Activated T-cell treated with anti-CD3 and anti-CD28 coated beads, Interleukin-2, amount 50 U/mL, for 4 hours (primary cell): ENCODE measurements at places on chromosomes 1 and 21.

DNA sequence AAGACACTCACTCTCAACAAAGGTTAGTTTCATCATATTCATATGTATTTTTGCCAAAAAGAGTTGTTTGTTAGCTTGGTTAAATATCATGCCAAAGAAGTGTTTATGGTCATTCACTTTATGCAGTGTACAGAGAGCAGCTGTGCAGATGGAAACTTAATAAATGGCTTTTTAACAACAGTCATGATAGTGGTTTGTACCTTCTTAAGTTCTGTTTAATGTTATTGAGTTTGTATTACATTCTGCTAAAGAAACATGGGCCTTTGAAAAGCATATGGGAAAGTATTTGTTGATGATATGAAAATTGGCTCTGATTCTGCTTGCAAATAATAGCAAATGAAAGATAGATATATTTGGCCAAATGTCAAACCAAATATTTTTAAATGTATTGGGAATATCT lies 607.3 kb downstream of the NCAM2 start:
- no peak for DNase-seq

DNA sequence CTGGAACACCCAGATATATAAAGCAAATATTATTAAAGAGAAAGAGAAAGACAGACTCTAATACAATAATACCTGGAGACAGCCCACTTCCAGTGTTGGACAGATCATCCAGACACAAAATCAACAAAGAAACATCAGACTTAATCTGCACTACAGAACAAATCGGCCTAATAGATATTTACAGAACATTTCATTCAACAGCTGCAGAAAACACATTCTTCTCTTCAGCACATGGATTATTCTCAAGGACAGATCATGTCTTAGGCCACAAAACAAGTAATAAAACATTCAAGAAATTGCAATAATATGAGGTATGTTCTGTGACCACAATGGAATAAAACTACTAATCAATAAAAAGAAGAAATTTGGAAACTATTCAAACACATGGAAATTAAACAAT lies 398.3 kb upstream of the DUSP10 start:
- no peak for DNase-seq

GRCh38 chr1:60488847-60489246 lies 415.3 kb upstream of the C1orf87 start:
- DNase-seq = no peak

- DNase-seq = no peak
Measured at GRCh38 chr1:65020774-65021173, 54.4 kb upstream of the JAK1 start.

- no peak for DNase-seq
Measured at GRCh38 chr1:95685081-95685480, 451.1 kb downstream of the RWDD3 start.

- DNase-seq = no peak
Measured at GRCh38 chr21:43585924-43586413, 73.3 kb downstream of the HSF2BP start.

GRCh38 chr1:57860325-57860724 lies 436.5 kb upstream of the DAB1 start:
- no peak for DNase-seq

DNA sequence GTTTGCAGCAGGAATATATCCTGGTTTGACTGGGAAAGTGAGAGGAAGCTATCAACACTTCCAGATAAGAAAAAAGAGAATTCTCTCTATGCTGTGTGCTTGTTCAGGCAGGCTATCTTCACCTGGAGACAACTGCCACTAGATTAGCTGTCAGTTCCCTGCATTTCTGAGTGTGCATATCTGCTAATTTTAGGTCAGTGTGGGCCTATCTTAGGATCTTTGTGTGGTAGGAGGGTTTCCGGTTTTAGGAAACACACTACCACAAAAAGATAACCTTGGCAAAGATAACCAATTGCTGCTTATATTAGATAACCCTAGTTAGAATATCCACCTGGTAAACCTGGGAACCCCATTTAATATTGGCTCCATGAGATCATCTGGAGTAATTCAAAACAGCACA lies 22.5 kb upstream of the GBP5 start:
- no peak for DNase-seq

DNA sequence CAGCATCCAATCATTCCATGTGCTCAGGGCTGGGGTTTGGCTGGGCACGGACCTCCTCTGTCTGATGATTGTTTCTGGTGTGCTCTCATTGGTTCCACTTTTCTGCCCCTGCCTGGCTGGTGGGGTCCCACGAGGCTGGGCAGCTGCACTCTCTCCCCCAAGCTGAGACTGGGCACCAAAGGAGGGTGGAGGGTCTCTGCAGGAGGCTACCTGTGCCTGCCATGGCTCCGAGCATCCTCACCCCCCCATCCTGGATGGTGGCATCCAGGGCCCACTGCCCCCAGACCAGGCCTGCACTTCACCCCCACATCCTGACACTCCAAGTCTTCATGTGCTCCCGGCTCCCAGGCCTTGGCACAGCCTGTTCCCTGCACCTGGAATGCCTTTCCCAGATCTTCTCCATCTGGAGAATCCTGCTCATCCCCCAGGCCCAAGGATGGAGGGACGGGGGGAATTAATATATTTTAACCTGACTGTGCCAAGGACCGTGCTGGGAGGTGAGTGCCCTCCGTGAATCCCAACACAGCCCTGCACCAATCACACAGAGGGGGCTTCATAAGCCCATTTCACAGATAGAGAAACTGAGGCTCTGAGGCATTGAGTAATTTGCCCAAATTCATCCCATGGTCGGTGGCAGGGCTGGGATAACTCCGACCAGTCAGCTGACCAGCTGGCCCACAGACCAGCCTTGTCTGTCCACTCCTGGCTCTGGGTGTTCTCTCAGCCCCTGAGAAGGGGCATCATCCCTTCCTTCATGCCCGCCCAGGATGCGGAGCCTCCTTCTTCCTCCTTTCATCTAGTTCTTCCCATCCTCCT lies 403.4 kb downstream of the MATN1 start:
- no peak for DNase-seq

GRCh38 chr1:160133990-160134770 lies 17.2 kb upstream of the ATP1A4 start:
- no peak for DNase-seq

DNA sequence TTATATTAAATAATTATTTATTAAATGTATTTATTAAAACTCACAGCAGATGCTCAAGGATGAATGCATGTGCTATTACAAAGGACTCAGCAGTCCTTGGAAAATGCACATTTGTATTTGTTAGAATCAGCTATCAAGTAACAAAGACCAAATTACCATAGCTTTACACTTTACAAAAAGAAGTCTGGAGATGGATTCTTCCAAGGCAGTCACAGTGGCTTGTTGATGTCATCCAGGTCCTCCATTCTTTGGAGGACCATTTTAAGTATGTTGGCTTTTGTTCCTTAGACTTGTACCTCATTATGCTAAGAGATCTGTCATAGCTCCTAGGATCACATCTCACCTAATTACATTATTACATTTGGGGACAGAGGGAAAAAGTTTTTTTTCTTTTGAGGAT lies 63.4 kb downstream of the NTMT2 start:
- no peak for DNase-seq

DNA sequence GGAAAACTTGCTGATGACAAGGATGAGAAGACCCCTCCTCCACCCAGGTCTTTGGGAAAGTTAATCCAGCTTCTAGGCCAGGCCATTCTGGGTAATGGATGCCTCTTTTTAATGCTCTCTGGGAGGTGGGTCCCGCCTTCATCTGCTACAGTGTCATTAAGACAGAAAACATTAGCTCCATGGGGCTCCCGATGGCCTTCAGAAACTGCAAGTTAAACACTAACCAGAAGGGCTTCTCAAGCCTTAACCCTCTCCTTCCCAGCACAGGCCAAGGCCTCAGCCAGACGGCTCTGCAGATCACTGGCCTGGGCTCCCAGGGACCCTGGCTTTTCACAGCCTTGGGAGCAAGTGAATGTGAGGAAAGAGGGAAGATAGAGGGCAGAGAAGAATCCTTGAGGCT lies 364.9 kb downstream of the MATN1 start:
- DNase-seq = no peak

DNA sequence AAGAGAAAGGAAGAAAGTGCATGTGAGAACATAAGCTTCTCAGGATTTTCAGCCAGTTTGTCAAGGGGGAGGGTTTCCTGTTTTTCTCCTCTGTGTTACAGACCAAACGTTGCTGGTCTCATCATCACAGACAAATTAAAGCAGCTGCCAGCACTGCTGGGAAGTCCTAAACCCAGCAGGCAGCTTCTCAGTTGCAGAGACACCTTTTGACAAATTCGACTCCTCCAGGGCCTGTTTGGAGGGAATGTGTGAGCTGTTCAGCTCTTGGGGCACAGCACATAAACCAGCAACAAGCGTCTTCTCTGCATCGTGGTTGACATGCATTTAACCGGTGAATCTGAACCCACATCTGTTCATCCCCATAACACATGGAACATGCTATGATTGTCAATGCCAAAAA lies 454.6 kb upstream of the RUNX1 start:
- no peak for DNase-seq

GRCh38 chr1:166960858-166961474 lies 14.4 kb downstream of the ILDR2 start:
- no peak for DNase-seq

- no peak for DNase-seq
Measured at GRCh38 chr1:186481303-186481888, 20.5 kb upstream of the PDC start.

- DNase-seq = no peak
Measured at GRCh38 chr1:153746174-153746573, 18.3 kb downstream of the INTS3 start.

DNA sequence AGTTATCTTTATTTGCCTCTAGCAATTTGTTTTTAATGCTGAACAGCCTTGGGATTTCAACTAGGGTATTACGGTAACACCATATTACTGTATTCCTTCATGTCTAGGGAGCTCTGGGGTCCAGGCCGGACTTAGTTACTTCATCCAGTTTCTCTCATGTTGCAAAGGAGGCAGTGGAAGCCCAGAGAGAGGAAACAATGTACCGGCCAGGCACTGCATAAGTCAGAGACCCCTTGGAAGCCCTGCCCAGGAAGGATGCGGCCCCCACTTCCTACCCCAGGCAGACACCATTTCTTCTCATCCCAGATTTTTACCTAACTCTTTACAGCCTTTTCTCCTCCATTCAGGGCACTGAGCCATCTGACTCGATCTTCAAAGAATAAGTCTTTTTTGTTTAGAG lies 32.5 kb downstream of the TRABD2B start:
- DNase-seq = no peak

- DNase-seq = no peak
Measured at GRCh38 chr1:185593271-185593670, 140.9 kb upstream of the HMCN1 start.

DNA sequence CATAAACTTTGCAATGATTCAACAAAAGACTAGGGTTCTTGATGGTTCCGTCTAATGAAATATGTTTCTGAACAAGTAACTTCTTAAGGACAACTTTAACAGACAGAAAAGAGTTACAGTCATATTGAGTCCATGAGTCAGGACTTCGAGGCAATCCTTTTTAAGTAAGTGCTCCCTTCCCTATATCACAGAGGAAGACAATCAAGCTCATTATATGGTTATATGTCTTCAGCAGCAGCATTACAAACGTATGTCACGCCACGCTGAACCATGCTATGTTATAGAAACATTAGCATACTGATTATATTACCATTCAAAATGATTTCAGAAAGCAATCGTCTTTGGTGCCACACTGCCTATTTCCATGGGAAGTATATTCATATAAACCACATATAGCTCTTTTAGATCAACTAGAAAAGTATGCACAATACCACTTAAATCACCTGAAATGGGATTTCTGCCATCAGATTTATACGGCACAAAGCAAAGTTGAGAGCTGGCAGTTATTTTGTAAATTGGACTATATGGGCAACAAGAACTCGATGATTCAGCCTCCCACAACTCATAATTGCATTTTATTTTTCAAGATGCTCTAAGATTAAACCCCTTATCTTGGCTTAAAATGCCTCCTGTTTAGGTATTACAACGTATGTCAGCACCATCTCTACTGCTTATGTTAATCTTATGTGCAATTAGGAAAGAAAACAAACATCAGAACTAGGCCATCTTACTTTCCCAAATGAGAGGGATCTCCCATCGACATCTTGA lies 111.3 kb upstream of the SAMSN1 start:
- no peak for DNase-seq

DNA sequence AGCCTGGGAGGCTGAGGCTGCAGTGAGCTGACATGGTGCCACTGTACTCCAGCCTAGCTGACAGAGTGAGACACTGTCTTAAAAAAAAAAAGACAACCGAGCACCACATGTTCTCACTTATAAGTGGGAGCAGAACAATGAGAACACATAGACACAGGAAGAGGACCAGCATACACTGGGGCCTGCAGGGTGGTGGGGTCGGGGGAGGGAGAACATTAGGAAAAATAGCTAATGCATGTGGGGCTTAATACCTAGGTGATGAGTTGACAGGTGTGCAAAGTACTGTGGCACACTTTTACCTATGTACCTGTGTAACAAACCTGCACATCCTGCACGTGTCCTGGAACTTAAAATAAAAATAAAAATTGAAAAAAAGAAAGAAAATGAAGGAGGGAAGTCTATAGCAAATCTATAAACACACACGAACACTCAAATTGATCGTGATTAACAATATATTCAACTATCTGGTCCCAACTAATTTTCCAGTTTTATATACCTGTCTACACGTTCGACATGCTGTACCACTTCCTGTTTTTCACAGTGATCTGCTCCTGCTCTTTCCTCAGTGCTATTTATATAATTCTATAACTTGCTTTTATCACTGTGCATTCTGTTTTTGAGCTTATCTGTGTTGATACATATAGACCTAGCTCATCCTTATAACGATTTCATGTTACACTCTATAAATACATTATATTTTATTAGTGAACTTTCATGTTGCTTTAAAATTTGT lies 27.2 kb downstream of the AK5 start:
- DNase-seq = no peak

- peak; percentile 73 for DNase-seq
Measured at GRCh38 chr1:167555971-167556714, 2.6 kb upstream of the CREG1 start.

- no peak for DNase-seq
Measured at GRCh38 chr21:44438531-44439210, 16.6 kb upstream of the LRRC3 start.

DNA sequence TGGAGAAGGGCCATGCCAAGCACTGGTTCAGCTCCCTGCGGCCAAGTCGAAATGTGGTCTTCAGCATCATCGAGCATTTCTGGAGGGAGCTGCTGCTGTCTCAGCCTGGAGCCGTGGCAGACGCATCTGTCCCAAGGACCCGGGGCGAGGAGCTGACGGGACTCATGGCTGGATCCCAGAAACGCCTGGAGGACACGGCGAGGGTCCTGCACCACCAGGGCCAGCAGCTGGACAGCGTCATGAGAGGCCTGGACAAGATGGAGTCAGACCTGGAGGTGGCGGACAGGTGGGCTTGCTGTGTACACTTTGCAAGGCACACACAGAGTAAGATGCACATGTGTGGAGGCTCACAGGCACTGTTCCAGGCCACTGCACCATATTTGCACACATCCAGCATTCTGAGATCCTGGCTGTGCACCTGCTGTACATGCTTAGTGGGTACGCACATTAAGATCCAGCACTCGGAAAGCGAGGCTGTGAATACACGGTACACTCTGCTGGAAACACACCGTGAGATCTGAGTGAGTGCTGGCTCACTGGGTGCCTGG lies 12.8 kb downstream of the SNAP47 start:
- no peak for DNase-seq

GRCh38 chr1:184425449-184426277 lies 38.8 kb downstream of the C1orf21 start:
- no peak for DNase-seq

- no peak for DNase-seq
Measured at GRCh38 chr1:36092798-36093185, 4.1 kb downstream of the ADPRS start.
